ENCODE measurements at places on chromosomes 3 and 15. TPM values are rescaled to one million over a fixed set of nuclear protein-coding genes. Genes with fewer than 3 reads are reported as not detected.

DNA sequence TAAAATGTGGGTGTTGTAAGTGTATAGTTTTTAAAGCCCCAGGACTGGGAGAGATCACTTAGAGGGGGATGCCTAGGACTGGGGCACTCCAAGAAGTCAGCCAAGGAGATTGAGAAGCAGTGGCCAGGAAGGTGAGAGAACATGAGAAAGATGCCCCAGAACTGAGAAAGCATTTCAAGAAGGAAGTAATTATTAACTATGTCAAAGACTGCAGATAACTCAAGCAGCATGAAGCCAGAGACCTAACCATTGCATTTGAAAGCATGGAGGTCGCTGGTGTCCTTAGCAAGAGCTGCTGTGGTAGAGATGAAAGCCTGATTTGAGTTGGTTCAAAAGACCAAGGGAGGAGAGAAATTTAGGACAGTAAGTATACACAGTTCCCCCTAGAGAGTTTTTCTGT, 30.6 kb upstream of the SLC2A2 start:
- DNase-seq = no peak

- no peak for DNase-seq
Observed at GRCh38 chr3:53350652-53351051, 3.3 kb upstream of the DCP1A start.

GRCh38 chr15:99502182-99502581, 63.6 kb upstream of the MEF2A start:
- no peak for DNase-seq

HERC2 gene
- polyA plus RNA-seq = 36.8 TPM

DNA sequence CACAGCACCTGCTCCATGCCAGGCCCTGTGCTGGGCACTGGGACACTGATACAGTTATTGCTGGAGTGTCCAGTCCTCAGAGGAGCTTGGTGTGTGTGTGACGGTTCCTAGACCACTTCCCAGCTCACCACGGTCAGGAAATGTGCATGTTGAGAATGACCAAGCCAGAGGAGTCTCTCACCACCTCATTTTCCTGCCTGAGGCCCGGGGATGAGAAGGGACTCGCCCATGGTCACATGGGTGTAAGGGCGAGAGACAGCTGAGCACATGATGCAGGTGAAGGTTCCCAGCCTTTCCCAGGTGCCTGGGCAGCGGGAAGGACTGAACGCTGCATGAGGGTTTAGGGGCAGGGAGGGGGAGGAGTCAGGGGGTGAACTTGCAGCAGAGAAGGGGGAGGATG, 180.9 kb upstream of the TLE3 start:
- DNase-seq = no peak

GRCh38 chr15:100461049-100461448, 67.7 kb downstream of the CERS3 start:
- DNase-seq = no peak

DNA sequence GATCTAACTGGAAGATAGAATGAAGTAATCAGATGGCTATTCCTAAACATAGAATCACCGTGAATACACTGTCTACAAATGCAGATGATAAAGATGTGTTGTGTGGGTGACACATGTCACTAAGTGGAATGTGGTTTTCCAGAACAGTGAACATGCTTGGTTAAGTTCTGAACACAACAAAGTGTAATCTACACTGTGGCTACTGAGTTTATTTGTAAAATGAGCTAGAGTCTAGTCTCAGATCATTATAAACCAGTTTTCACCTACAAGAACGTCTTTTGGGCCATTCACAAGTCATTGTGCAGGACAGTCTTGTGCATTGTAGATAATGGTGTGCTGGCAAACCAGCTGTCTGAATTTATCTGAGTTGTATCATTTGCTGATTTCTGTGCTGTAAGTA, 35.3 kb downstream of the OXNAD1 start:
- DNase-seq = no peak

CPLX3 gene
- not detected for polyA plus RNA-seq

- DNase-seq = no peak
Observed at GRCh38 chr15:92392462-92392861, 1.2 kb upstream of the ST8SIA2 start.

DNA sequence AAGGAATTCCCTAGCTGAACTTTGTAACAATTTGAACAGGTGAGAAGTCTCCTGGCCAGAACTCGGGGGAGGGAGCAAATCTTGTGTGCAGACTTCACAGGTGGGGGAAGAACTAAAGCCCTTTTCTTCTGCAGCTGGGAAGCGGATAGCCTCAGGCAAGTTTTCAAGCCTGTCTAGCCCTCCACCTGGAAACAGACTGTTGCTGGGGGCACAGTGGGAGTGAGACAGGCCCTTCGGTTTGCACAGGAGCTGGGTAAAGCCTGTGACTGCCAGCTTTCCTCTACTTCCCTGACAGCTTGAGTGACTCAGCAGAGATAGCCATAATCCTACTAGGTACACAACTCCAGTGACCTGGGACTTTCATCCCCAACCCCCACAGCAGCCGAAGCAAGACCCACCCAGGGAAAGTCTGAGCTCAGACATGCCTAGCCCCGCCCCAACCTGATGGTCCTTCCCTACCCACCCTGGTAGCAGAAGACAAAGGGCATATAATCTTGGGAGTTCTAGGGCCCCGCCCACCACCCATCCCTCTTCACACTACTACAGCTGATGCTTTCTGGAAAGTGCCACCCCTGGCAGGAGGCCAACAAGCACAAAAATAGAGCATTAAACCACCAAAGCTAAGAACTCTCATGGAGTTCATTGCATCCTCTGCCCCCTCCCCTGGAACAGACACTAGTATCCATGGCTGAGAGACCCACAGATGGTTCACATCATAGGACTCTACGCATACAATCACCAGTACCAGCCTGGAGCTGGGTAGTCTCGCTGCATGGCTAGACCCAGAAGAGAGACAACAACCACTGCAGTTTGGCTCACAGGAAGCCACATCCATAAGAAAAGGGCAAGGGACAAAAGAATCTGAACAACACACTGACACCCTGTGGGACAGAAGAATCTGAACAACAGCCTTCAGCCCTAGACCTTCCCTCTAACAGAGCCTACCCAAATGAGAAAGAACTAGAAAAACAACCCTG, 479.0 kb downstream of the RAP2B start:
- no peak for DNase-seq

CSPG4 gene
- 8.5 TPM for polyA plus RNA-seq

DNA sequence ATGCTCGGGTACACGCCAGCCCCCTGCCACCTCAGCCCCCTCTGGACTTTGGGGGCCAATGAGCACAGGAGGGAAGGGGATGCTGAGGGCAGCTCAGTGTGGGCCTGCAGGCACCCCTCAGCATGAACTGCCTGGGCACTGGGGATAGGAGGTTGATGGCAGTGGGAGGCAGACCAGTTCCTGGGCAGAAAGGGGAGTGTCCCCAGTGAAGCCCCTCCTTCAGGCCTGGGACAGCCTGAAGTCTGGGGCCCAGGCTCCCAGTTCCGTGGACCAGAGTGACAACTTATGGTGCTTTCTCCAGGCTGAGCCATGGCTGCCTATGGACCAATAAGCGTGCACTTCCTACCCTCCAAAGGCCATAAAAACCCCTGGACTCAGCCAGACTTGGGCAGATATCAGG, 63.3 kb upstream of the IMPG2 start:
- DNase-seq = no peak

DNA sequence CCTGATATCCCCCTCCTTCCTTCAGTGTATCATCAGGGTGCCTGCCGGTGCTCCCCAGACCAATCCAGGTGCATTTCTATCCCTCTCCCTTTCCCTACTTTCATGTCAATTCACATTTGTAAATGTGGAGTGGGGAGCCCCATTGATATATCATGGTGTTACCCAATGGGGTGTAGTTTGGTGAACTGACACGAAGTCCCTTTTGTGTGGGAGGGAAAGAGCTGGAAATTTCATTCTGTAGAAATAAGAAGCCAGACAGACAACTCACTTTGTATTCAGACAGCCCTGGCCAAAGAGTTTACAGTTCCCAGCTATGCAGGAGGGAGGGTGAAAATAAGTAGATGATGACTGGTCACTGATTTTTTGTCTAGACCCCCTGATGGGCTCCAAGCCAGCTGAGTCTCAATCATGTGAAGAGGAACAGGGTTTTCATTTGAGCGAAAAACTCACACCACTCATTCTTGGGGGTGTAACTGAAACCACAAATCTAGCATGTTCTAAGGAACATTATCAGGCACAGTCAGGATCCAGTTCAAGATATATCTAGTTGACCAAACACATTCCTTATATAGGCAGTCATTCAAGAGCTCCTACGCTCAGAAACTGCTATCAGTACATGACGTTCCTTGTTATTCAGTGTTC, 58.9 kb downstream of the LMCD1 start:
- DNase-seq = no peak

- DNase-seq = no peak
Observed at GRCh38 chr3:187051066-187051465, 88.2 kb downstream of the RPL39L start.

DNA sequence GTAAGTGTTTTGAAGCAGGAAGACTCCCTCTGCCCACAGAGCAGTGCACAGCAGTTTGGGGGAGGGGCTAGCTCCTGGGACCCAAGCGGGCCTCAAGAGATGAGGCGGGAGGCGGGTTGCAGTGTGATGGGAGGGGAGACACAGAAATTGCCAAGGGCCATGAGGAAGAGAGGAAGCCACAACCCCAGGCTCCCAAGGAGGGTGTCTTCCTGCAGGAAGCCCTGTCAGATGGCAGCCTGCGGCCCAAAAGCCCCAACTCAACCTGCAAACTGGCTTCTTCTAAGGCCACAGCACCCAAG, 7.3 kb upstream of the ISLR2 start:
- no peak for DNase-seq

GRCh38 chr3:3821777-3822176, 22.5 kb downstream of the LRRN1 start:
- DNase-seq = no peak

DNA sequence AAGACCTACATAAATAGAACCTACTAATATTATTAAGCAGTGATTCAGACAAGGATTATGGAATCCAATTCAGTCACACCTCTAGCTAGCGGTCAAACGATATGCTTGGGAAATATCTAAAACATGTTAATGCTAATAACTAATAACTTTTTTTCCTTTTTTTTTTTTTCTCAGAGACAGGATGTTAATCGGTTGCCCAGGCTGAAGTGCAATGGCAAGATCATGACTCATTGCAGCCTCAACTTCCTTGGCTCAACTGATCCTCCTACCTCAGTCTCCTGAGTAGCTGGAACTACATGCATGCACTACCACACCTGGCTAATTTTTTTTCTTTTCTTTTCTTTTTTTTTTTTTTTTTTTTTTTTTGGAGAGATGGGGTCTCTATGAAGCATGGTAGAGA, 124.1 kb downstream of the NR2E3 start:
- no peak for DNase-seq

DNA sequence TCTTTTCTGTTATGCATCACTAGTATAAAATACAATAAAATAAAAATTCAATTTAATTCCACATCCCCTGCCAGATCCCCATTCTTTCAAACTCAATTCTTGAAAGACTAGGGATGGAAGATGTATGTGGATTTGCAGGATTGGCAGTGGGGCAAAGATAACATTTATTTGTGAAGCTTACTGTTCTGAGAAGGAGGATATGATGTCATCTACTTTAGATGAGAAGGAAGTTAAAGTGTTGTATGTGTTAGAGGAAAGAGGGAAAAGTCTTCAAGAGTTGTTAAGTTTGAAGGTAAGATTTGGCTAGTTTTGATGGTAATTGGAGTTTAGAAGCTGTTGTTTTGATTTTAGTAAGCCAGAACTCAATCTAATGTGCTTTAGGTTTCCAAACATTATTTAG, 845.1 kb upstream of the NR2F2 start:
- no peak for DNase-seq

DNA sequence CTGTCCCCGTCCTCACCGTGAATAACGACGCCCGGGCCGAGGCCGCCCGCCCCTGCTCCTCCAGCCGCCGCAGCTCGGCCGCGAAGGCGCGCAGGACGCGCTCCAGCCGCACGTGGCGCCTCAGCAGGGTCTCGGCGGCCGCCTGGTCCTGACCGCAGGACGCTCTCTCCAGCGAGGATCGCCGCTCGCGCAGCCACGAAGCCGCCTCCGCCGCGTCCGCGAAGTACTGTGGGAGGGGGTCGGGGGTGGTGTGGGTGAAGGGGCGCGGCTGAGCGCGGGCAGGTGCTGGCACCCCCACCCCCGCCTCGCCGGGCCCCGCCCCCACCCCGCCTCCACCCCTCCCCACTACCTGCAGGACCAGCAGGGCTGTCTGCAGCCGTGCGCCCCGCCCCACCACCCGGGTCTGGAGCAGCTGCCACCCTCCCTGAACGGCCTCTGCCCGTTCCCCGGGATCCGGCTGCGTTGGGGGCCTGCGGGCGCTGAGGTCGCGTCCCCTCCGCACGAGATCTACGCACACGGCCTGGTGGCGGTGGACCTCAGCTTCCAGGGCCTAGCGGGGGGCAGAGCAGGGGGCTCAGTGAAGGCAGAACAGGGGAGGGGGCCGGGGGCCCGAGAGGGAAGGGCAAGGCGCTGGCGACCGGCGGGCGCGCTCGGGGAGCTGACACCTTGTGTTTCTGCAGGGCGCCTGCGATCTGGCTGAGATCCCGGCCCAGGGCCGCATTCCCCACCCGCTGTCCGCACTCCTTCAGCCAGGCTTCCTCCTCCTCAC, 11.7 kb downstream of the SPTBN5 start:
- no peak for DNase-seq

- peak; percentile 57 for DNase-seq
Observed at GRCh38 chr3:32467333-32468070, 35.1 kb downstream of the CMTM6 start.

- DNase-seq = peak; percentile 24
Observed at GRCh38 chr15:42084465-42085235, 9.7 kb downstream of the PLA2G4D start.

GRCh38 chr3:167151636-167152035, 228.5 kb downstream of the ZBBX start:
- DNase-seq = no peak

FBXL2 gene
- 31.2 TPM for polyA plus RNA-seq

IL17RD gene
- polyA plus RNA-seq = 57.2 TPM

DNA sequence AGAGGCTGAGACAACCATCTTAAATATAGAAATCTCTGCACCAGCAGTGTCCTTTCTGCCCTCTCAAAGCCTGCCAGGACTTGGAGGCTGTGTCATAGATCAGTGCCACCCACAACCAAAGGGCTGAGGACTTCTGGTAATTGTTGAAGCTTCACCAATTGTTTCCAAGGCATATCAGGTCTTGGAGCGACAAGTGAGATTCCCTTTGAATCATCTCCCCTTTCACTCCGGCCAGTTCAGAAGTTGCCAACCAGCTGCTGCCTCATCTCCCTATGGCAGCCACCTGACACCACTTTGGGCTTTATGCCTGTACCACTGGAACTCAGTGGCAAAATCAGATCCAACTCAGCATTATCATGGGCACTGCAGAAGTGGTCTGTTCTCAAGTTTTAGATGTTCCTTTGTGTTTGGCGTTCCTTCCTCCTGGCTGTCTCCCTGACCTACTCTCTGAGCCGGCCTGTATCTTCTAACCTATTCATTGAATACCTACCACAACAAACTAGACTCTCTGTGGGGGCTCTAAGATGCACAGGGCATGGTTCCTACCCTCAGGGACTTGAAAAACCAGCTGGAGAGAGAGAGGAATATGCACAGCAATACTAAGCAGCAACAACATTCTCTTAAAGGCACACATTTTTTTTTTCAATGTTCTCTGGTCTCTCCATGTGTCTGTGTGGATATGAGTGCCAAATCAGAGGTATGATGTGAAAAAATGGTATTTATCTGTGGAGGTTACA, 90.8 kb upstream of the PFN2 start:
- no peak for DNase-seq

GRCh38 chr3:12139111-12139511, 19.6 kb downstream of the TIMP4 start:
- no peak for DNase-seq
